Muscle of back (tissue), 13 donors: ENCODE measurements at places on chromosomes 4 and X. TPM values are rescaled to one million over a fixed set of nuclear protein-coding genes. Genes with fewer than 3 reads are reported as not detected.

- no peak for DNase-seq
Observed at GRCh38 chr4:172356016-172356415, 542.8 kb downstream of the GALNTL6 start.

GRCh38 chr4:179586460-179586859, 2144.2 kb upstream of the AGA start:
- no peak for DNase-seq

GRCh38 chr4:158597879-158598596, 73.6 kb downstream of the C4orf46 start:
- DNase-seq: no peak

DNA sequence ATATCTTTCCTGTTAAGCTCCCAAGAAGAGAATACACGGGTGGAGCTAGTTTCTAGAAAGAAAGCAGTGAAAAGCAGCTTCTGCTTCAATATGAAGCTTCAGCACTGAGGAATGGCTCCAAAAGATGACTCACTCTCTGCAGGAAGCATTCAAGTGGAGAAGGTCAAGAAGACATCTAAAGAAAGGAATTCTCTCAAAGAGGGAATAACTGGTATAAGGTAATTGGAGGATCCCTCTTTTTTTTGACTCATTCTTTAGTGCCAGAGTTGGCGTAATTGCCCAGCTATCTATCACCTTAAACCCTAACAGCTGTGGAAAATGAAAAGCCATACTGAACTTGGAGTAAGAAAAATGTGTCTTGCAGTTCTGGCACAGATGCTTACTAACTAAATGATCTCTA, 3.5 kb downstream of the EDA2R start:
- peak; percentile 75 for DNase-seq

DNA sequence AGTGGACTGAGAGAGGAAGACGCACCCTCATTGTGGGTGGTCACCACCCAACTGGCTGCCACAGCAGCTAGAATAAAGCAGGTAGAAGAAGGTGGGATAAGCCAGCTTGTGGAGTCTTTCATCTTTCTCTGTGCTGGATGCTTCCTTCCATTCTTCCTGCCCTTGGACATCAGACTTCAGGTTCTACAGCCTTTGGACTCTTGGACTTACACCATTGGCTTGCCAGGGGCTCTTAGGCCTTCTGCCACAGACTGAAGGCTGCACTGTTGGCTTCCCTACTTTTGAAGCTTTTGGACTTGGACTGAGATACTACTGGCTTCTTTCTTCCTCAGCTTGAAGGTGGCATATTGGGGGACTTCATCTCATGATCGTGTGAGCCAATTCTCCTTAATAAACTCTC, 33.5 kb downstream of the ADH6 start:
- no peak for DNase-seq

GRCh38 chr4:121336706-121337105, 44.1 kb downstream of the QRFPR start:
- DNase-seq: no peak

DNA sequence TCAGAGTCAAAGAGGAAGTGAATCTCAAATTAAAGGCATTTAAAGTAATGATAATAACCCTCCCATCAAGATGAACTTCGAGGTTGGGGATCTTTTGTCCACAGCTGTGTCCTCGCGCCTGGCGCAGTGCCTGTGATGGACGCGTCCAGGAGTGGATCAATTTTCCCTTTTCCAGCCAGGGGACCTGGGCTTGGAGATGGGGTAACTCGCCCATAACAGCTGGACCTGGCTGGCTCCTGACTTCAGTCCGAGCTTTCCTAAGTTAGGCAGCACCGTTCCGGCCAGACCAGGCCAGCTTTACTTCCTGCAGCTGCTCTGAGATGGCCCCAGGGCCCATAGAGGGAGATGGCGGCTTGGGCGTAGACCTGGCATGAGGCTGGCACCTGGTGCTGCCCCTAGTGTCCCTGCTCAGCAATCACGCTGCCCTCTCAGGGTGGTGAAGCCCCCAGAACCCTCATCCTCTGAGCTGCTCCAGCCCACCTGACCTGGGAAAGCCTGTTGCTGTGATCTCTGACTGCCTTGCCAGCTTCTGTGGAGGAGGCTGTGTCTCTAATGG, 23.9 kb downstream of the ADRA2C start:
- peak; percentile 33 for DNase-seq

DNA sequence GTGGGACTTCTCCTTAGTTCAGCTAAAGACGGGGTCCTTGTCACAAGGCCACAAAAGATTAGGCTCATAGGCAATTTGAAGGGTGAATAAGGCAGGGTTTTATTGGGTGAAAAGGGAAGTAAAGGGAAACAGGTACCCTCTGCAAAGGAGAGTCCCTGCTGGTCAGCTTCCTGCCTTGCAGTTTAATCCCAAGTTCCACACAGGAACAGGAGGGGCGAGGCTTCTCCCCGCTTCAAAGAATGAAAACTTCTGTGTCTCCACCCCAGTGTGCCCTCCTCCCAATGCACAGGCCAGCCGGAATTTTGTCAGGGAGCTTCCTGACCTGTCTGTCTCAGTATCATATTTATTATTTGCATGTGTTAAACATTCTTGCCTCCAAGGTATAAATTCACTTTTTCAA, 37.1 kb downstream of the ITM2A start:
- DNase-seq: no peak

DNA sequence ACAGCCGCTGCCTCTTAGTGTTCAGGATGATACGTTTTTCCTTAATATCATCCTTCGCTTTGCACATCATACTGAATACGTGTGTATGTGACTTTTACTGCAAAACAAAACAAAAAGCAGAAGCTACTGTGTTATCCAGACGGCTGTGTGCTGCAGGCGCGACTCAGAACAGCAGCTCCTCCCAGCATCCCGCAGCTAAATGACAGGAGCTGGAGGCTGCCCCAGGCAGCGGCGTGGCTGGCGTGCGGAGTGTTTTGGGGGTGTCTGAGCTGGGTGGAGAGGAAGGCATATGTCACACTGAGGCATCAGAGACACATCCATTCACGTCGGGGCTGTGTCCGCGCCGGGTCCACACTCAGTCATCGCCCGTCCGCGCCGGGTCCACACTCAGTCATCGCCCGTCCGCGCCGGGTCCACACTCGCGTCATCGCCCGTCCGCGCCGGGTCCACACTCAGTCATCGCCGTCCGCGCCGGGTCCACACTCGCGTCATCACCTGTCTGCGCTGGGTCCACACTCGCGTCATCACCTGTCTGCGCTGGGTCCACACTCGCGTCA, 16.6 kb downstream of the PCGF3 start:
- DNase-seq: no peak

DNA sequence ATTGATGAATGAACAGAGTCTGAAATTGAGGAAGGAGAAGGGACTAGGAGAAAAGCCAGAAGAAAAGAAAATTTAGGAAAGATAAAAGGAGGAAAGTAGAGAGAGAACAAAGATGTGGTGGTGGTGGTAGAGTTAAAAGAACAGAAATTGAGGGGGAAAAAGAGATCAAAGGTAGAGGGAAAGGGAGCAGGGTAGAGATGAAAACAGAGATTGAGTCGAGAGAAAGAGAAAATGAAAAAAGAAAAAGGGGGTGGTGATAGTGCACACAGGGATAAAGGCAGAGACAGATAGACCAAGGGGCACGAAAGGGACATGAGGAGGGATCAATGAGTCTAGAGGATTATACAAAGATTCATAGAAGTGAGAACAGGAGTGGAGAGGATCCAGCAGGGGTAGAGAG, 3.9 kb downstream of the ALAS2 start:
- no peak for DNase-seq

DNA sequence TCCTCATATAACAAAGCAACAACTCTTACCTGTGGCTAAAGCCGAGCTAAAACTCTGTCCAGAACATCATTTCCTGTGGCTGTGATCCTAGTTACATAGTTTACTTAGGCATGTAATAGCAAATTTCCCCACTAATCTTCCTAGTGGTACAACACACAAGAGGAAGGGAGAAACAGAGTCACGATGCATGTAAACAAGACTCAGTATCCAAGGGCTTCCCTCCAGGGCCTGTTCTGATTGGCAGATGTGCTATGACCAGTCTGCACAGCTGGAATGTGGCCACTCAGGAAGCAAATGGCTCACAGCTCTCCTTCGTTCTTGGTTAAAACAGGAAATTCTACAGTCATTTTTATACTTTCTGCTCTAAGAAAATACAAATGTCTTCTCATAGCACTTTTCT, 49.2 kb upstream of the PRSS48 start:
- DNase-seq: peak; percentile 95

DNA sequence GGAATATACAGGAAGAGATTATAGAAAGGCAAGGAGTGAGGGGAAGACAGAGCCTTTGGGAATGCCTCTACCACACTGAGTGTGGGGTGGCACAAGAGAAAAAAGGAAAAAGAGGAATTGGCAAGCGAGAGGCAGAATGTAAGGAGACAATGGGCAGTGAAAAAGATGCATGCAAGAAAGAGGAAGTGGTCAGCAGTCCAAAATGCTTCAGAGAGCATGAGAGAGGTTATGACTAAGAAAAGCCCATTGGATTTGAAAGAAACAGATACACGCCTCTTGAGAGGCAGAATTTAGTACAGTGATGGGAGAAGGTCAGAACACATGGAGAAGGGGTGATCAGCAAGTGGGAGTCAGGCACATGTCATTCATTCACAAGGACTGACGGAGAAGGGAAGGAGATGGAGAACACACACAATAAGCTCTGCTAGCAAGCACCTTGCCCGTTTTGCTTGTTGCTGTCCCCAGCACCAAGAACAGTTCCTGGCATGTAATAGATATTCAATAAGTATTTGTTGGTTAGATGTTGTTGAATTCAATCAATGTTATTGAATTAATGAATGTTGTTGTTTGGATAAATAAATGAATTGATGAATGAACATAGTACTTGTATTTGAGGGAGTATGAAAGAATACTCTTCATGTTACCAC, 6.3 kb downstream of the DCHS2 start:
- no peak for DNase-seq

DNA sequence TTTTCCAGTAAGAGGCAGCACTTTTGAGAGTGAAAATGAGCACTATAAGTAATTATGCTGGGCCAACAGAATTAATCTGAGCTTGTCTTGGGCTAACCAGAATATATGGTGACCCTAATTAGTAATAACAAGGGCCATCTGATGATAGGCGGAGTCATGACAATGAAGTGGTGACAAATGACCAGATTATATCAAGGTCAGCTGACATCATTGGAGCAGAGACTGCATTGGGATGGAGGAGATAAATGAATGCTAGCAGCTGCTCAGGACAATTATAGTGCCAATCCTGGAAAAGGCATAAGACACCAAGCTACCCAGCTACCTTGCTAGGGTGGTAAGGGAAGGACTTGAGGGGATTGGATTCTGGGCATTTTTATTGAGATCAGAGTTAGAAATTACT, 1548.7 kb downstream of the RPA4 start:
- DNase-seq: no peak

DNA sequence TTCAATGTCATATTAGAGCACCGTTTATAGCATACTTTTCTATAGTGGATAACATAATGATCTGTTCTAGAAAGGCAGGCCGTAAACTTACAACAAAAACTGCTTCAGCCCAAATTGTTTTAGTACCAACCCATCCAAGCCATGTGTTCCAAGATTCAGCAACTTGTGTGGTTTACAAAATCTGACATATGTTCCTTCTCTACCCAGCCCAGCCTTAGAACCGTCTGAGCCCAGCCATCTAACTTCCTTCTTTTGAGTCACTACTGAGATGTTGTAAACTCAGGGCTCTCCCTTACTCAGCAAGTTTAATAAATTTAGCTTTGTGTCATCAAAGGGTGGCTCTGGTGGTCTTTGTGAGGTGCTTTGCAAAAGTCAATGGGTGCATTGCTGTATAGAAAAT, 32.4 kb upstream of the REPS2 start:
- DNase-seq: no peak

DNA sequence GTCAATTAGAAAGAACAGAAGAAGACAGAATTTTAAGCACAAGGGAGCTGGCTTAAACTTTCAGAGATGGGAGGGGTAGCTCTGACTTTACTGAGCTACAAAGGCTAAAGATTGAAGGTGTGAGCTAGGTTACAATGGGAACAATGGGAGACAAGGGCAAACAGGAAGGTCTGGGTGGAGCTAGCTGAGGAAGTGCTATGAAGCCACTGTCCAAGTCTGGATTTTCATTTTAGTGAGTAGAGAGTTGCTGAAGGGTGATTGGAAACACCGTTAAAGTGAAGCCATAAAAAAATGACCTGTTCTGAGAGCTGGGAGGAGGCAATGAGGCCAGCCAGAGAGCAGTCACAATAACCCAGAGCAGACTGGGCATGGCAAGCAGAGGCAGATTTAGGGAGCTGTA, 104.3 kb upstream of the CITED1 start:
- DNase-seq: no peak

GRCh38 chrX:63525491-63525890, 174.4 kb upstream of the SPIN4 start:
- no peak for DNase-seq

DNA sequence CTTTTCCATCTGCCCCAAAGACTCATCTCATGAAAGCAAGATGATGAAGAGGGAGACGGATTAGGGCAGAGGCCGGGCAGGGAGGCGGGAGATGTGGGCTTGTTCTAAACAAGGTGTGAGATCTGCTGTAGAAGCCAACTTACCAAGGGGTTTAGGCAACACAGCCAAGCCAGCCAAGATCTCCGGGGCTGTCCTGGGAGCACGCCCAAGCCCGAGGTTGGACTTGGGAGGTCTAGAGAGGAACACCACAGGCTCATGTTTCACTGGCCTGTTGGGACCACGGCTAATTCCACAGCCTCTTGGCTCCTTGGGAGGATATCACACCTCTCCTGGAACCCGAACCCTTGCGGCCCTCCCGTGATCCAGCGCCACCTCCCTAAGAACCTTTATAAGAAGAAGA, 171.4 kb downstream of the CRLF2 start:
- no peak for DNase-seq

DNA sequence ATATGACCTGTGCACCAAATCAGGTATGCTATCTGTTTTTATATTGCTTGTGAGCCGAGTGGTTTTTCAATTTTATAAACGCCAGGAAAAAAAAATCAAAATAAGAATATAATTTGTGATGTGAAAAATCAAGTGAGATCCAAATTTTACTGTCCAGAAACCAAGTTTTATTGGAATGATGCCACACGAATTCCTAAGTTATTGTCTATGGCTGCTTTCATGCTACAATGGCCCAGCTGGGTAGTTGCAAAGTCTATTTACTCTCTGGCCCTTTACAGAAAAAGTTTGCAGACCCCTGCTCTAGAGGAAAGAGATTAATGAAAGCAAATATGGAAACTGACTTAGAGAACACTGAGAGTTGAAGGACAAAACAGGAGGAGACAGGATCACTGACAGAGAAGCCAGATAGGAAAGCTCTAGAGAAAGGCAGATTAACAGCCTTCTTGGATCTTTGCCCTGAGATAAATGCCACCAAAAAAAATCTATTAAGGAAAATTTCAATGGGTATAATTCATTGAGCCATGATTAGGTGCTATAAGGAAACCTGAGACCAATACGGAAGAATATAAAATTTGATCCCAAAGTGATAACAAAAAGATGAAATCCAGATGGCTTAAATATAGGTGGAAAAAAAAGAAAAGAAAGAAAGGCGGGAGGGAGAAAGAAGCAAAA, 29.8 kb downstream of the PRSS12 start:
- peak; percentile 46 for DNase-seq

- peak; percentile 44 for DNase-seq
Observed at GRCh38 chr4:165398570-165398969, 19.8 kb downstream of the CPE start.

- no peak for DNase-seq
Observed at GRCh38 chr4:127309369-127310102, 323.2 kb upstream of the INTU start.

GRCh38 chrX:24479924-24480323, 14.8 kb downstream of the PDK3 start:
- no peak for DNase-seq

TNMD gene
- 314 TPM for polyA plus RNA-seq

GSPT2 gene
- polyA plus RNA-seq: 10.8 TPM

NHS gene
- 2.5 TPM for polyA plus RNA-seq

TRIML2 gene
- polyA plus RNA-seq: 0.22 TPM

TEX13B gene
- polyA plus RNA-seq: not detected

VCX gene
- polyA plus RNA-seq: not detected
